ENCODE measurements at places on chromosomes 11 and 22. TPM values are rescaled to one million over a fixed set of nuclear protein-coding genes. Genes with fewer than 3 reads are reported as not detected.

RAB39A gene
- total RNA-seq = 2.4 TPM

- DNase-seq = no peak
Measured at GRCh38 chr22:26713823-26714449, 56.5 kb downstream of the MIAT start.

DNA sequence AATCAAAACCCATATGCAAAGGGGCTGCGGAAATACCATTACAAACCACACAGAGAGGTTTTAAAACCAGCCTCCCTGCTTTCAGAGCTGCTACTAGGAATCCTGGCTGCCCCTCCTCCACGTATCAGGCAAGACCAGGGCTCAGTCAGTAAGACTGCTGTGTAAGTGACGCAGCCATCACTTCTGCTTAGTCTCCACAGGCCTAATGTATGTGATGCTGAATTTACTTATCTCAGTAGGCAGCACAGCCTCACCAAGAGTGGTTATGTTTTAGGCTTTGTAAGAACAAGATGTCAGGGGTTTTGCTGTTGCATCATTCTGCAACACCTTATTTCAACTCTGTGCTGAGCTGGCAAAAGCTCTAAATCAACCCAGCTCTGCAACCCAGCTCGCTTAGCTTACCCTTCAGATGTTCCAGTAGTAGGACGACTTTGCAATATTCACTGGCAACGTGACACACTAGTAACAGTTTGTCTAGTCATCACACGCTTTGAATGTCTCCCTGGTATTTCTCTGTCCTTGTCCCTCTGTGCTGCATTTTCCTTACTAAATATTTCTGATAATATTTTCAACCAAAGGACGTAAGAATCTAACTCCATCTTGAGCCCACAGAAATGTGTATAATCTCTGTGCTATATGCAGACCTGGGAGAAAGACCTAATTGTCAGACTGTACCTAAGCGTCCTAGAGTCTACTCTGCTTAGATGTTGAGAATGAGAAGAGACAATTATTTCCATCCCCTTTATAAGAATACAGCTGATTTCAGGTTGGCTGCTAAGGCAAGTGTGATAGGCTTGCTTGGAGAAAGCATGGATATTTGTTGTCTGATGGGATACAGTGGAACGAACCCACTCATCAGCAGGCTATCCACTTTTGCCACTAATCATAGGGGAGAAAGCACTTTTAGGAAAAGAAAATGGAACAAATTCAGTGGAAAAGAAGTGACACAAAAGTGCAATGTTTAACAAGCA is 72.2 kb downstream of the LARGE2 start:
- DNase-seq = no peak

DNA sequence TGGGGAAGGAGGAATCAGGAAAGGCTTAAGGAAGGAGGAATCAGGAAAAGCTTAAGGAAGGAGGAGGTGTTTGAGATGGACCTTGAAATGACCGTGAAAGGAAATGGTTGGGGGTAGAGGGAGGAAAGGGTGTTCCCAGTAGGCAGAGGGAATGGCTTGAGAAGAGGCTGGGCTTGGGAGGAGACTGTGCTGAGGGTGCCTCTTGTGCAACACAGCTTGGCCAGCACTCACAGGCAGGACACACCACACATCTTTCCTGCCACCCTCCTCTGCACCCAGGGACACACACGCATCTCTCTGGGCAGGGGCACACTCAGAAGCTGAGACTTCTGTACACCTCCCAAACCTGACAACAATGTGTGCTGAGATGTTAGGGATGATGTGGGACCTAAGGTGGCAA is 151.4 kb downstream of the FBXO7 start:
- DNase-seq = no peak

DNA sequence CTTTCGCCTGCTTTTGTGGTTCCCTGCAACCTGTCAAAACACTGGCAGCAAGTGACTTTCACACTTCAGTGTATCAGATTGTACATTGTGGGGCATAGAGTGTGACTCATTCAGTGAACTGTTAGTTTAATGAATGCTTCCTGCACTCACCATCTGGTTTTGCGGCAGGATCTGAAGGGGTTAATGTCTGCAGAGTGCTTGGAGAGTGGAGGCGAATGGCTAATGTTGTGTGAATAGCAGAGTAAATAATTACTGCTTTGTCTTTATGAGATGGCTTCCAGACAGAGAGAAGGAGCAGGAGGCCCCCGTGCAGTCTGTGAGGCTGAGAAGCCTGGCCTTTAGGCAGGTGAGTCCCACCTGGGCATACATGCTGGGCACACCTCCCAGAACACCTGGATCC is 454.3 kb upstream of the KIRREL3 start:
- DNase-seq = no peak

DNA sequence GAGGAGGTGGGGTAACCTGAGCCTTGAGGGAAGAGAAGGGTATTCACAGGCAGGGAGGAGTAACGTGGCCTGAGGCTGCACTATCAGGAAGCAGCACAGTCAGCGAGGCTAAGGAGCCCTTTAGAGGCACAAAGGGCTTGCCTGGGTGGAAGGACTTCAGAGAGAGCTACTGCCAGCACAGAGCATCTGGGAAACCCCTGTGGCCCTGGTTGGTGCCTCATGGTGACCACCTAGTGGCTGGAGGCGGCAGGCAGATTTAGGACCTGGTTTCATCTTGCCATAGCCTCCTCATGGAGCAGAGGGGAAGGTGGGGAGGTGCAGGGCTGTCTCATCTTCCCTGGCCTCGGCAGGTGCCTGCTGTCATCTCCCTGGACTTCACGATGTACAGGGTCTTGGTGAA is 64.5 kb downstream of the MPPED1 start:
- no peak for DNase-seq

Data from endothelial cell (in vitro differentiated cells).